Activated CD8-positive, alpha-beta memory T cell treated with anti-CD3 and anti-CD28 coated beads, Interleukin-2, amount 50 U/mL, for 4 hours (primary cell): ENCODE measurements at places on chromosomes 11 and 22.

DNA sequence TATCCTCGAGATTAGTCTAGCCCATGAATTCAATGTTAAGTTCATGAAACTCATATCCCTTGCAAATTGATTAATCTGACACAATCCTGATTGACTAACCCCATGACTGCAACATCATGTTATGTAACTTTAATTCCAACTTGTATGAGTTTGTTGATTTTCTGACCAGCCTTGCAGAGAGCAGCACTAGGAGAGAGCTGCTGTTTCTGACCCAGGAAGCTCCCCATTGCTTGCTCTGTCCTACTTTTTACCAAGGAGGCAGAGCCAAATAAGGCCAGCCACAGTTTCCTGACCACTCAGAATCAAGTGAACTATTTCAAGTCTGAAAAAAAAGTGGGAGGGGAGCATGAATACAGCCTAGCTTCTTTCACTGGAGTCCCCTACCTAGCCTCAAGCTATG is 13.2 kb downstream of the MPZL3 start:
- DNase-seq = no peak

DNA sequence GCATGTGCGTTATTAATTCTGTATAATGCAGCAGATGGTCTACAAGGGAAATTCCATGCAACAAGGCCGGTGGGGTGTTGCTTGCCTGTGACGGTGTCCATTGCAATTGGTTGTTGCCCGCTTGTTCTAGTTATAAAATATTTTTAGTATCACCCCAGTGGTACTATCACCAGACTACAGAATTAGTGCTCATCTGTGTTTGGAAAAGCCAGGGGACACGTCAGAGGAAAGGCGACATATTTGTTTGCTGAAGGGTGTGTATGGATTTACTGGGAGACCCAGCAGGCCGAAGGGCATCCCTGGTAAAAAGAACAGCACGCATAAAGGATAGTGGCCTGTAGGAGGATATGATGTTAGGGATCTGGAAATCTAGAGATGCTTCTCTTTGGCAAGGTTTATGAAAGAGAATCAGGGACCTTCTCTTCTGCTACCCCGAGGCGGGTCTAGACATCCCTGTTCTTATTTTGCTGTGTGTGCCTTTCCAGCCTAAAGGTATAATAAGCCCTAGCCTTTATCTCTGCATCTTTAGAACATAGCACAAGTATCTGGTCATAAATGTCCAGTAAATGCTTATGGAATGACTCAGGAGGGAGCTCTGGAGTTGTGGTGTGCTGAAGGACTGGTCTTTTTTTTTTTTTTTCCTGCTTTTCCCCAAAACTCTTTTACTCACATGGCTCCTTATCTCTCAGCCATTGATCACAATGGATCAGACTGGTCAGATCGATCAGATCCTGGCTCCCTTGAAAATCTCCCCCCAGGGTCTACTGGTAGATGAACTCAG is 90.9 kb downstream of the LDLRAD3 start:
- DNase-seq = no peak

DNA sequence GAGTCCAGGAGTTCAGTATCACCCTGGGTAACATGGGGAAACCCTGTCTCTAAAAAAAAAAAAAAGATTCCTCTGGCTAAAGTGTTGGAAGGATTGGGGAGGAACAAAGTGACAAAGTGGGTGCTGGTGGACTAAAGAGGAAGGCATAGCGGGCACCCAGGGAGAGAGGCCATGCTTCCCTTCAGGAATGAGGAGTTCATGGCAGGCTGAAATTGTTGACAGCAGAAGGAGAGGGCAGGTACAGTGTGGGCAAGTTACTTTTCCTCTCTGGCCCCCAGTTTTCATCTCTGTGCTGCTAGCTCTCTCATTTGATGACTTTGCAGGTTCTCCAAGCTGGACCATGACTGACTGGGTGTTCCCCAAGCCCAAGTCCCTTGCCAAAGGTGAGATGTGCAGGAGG is 4.4 kb upstream of the SYT13 start:
- DNase-seq = no peak

DNA sequence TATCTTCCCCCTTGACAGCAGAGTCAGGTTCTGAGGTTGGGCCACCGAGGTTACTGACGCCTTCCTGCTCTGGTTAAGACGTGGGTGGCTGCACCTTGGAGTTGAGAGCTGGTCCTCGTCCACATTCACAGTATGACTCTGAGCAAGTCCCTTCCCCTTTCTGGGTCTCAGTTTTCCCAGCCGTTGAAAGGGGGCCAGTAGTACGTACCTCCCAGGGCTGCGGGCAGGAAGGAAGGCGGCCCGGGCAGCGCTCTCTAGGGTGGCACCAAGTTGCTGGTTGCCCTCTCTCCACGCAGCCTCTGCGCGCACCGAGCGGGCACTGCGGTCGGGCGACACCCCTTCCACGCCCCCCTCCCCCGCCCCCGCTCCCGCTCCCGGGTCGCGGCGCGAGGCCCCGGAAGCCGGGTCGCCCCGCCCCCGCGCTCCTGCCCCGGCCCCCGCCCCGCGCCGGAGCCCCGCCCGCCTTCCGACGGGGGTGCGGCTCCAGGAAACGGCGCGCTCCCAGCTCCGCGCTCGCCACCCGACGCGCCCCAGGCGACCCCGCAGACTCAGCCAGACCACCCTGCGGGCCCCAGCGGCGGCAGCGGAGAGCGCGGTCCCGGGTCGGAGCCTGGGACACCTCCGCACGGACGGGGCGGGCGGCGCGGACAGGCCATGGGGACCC is at the start of gene EHBP1L1:
Gene EHBP1L1, plus strand, starts transcription at position 486 of the 664 bp plus-strand sequence. CDS start 250 bp downstream, outside the sequence.
- DNase-seq = peak; percentile 72

DNA sequence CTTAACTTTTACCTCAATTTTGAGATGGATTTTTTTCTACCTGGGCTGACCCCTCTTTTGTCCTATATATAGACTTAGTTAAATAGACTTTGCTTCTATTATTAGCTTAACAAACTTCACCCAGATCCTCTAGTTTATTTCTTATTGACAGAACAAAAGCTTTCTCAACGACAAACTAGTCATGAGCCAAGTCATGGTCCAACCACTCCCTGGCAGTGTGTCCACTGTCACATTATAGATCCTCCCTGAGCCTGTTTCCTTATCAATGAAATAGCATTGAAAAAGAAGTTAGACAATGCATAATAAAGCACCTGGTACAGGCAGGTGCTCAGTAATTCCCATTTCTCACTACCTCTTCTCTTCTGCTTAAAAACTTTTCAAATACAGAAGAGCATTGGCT is 155.1 kb downstream of the SPON1 start:
- DNase-seq = no peak

GRCh38 chr11:62712276-62712812 is 4.9 kb downstream of the GNG3 start:
- no peak for DNase-seq

- DNase-seq = no peak
Observed at GRCh38 chr11:126385991-126386728, 30.7 kb downstream of the ST3GAL4 start.

GRCh38 chr11:125088123-125088522 is 23.3 kb downstream of the TMEM218 start:
- no peak for DNase-seq

GRCh38 chr11:67584205-67584880 is 731 bp downstream of the GSTP1 start:
- DNase-seq = no peak

DNA sequence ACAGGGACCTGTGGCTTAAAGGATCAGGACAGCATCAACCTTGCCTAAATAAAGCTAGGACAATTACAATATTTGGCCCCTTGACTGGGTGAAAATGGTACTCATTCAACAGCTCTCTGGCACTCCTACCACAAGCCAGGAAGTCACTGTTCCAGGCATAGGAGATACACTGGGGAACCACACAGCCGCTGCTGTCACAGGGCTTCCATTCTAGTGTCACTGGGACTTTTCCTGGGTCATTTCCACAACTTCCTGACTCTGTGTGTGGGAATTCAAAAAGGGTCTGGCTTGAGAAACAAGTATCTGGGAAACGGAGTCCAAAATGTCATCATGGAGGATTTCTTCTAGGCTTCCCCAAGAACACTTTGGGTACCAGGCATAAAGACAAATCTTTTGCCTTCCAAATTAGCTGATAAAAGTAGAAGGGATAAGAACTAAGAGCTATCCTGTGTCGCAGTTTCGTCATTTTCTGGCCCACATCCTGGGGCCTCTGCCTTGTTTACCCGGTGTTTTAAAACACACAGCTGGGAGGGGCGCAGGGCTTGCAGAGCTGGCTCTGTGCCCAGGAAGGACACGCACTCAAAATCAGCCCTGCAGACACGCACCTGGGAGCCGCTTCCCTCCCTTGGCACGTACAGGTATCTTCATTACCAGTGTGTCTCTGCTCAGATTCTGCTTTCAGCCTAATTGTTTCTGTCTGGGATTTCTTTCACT is 38.0 kb downstream of the TMEM45B start:
- peak; percentile 28 for DNase-seq

DNA sequence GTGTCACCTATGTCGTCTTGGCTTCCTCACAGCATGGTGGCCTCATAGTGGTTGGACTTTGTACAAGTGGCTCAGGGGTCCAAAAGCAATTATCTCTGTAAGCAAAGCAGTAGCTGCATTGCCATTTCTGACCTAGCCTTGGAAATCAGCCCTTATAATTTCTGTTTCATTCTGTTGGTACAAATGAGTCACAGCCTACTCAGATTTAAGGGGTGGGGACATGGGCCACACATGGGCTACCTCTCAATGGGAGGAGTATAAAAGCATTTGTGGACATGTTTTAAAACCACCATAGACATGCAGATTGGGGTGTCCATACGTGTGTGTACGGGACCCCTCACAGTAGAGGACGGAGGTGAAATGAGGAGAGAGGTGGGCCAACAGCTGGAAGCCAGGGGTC is 41.6 kb downstream of the CHRDL2 start:
- no peak for DNase-seq

DNA sequence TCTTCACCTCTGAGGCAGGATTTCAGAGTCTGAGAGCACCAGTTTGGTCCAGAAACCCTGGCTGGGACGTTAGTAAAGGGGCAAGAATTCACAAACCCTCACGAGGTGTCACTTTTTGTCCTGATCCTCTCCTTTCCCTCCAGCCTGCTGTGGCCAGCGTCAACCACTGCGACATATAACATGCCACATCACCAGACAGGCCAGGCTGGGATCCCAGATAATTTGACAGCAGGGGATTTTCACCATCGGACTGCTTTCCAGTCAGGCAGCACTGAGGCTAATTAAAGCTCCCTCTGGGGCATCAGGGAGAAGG is 36.8 kb upstream of the RBFOX2 start:
- no peak for DNase-seq

- DNase-seq = no peak
Observed at GRCh38 chr11:72263361-72263760, 19.4 kb upstream of the PHOX2A start.

DNA sequence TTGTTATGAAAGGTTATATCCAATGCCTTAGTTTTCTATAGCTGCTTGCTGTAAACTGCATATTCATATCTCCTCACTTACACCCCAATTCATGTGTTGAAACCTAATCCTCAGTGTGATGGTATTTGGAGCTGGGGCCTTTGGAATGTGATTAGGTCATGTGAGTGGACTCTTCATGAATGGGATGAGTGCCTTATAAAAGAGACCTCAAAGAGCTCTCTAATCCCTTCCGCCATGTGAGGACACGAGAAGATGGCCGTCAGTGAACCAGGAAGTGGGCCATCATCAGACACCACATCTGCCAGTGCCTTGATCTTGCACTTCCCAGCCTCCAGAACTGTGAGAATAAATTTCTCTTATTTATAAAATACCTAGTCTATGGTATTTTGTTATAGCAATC is 79.3 kb downstream of the CYP2R1 start:
- no peak for DNase-seq

DNA sequence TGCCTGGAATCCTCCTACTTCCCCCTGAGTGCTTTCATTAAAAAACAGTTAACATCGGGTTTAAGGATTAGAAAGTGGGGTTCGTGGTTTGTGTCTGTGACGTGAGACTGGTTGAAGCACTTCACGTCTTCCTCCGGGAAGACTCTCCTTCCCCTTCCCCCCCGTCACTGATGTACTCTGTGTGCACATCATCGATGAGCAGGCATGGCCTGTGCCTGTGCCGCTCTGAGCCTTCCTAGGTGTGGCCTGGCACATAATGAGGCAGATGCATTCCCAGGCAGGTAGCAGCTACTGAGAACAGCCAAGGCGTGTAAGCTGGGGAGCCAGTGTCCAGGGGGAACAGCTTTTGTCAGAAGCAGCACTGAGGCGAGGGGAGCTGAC is 93.8 kb downstream of the BCR start:
- DNase-seq = no peak

- DNase-seq = no peak
Observed at GRCh38 chr11:94023856-94024255, 2.7 kb downstream of the HEPHL1 start.

DNA sequence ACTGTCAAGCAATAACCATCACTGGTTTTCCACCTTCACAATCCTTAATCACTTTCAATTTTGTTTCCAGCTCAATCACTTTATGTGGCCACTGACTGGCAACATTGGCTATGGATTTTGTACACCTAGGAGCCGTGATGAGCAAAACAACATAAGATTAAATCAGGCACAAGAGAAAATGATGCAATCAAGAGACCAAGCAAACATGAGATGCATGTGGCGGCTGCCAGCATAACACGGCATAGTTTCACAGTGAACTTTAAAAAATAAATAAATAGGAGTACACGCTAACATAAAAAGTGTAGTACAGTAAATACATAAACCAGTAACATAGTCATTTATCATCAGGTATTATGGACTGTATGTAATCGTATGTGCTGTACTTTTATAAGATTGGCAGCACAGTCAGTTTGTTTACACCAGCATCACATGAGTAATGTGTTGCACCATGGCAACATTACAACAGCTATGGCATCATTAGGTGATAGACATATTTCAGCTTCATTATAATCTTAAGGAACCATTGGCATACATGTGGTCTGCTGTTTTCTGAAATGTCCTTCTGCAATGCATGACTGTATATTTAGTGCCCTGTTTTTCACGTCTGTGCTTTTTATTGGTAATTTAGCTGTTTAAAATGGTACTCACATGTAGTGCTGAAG is 83.3 kb upstream of the PRDM11 start:
- no peak for DNase-seq

DNA sequence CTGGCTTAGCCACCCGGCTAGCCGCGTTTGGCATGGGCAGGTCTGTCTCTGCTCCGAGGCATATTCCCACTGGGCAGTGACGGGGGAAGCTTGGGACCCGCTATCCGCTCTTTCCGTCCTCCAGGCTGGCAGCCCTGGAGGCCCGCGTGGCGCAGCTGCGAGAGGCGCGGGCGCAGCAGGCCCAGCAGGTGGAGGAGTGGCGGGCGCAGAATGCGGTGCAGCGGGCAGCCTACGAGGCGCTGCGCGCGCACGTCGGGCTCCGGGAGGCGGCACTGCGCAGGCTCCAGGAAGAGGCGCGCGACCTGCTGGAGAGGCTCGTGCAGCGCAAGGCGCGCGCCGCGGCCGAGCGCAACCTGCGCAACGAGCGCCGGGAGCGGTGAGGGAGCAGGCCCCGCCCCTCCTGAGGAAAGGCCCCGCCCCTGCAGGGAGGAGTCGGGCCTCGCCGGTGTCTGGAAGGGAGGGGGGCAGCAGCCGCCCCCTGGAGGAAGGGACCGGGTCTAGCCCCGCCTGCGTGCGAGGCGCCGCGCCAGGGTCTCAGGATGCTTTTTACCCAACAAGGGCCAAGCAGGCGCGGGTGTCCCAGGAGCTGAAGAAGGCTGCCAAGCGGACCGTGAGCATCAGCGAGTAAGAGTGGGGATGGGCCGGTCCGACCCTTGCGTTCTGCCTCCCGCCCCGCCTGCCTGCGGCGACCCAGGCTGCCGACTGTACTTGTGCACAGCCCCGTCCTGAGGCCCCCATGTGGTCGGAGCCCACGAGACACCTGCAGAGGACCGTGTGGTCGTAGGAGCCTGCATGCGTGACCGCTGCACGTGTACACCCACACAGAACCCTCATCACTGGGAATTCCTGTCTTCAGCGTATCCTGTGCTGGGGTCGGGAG is 7.9 kb downstream of the ATG16L2 start:
- peak; percentile 93 for DNase-seq
